Tibial nerve (tissue), 4 donors: ENCODE measurements at places on chromosomes 6 and 20.

- no peaks in the 10 kb centered on the region for H3K4me1 ChIP-seq
- no peak for DNase-seq
- no peak overlapping the region for H3K4me3 ChIP-seq
- H3K27ac ChIP-seq = no peak overlapping the region
- H3K27me3 ChIP-seq = no peaks in the 10 kb centered on the region
These were observed 150.0 kb upstream of the CST7 start for GRCh38 chr20:24798930-24799705.

DNA sequence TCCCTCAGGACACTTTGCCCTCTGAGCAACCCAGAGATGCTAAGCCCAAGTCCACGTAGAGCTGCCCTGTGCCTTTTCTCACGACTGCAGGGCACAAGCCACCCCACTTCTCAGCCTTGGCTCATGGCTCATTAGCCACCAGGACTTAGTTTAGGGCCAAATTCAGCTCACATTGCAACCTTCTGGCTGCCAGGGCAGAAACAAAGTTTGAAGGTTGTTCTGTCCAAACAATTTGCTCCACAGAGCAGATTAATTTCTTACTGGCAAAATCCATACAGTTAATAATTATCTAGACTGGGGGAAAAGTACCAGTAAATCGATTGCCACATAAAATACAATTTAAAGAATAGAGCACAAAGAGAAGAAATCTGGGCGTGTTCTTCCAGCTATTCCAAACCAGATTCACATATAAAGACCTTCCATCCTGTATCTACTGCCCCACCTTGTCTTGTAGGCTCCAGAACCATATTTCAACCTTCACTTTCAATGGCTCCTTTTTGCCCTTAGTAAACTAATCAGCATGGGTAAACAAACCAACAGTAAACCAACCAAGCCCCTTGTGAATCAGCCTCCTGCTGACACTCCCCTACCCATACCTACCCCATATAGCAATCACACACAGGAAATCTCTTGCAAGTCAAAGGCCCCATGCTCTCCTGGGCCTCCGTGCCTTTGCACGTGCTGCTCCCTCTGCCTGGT is 101.9 kb downstream of the QRSL1 start:
- no peak overlapping the region for H3K27ac ChIP-seq
- no peak overlapping the region for H3K4me3 ChIP-seq
- no peaks in the 10 kb centered on the region for H3K36me3 ChIP-seq

DNA sequence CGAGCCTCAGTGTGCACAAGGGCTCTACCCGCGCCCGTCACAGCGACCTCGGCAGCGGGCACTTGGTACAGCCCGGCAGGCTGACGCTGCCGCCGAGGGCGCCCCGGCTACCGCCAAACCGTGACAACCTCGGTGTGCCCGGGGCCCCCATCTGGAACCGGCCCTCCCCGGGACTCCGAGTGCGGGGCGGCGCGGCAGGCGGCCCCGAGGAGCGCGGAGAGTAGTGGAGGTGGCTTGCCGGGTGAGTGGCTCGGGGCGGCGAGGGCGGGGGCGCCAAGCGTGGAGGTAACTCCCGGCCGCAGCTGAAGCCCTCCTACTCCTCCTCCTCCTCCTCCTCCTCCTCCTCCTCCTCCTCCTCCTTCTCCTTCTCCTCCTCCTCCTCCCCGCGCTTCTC is at the start of gene ISM1:
ISM1 (plus strand) TSS at position 371 of the 394 bp plus-strand sequence. CDS start 503 bp downstream, outside the sequence.
- peaks cover 29% of the 10 kb centered on the region for H3K4me1 ChIP-seq
- peaks cover 58% of the 10 kb centered on the region for H3K27me3 ChIP-seq
- DNase-seq = no peak
- peak within 1 kb of the TSS; percentile 53 for H3K4me3 ChIP-seq
- no peaks in the 10 kb centered on the region for H3K36me3 ChIP-seq

DNA sequence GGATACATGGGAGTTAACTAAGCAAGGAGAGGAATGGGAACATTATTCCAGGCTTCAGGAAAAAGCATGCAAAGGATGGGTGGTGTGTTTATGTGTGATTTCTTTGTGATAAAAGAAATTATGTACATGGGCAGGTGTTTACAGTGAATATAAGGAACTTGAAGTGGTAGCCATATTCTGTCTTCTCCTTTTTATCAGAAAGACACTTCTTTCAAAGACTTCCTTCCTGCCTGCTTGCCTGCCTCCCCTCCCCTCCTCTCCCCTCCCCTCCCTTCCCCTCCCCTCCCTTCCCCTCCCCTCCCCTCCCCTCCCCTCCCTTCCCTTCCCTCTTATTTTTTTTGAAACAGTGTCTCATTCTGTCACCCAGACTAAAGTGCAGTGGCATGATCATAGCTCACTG is 14.4 kb downstream of the CYB5R4 start:
- DNase-seq = no peak
- H3K4me1 ChIP-seq = no peaks in the 10 kb centered on the region
- no peak overlapping the region for H3K27ac ChIP-seq
- H3K36me3 ChIP-seq = no peaks in the 10 kb centered on the region

GRCh38 chr6:34957231-34957783 is 68.3 kb downstream of the ANKS1A start:
- H3K4me3 ChIP-seq = no peak overlapping the region
- H3K27ac ChIP-seq = no peak overlapping the region
- H3K36me3 ChIP-seq = no peaks in the 10 kb centered on the region
- H3K27me3 ChIP-seq = no peaks in the 10 kb centered on the region

- no peak for DNase-seq
- no peaks in the 10 kb centered on the region for H3K36me3 ChIP-seq
- H3K4me3 ChIP-seq = no peak overlapping the region
These were observed 67.4 kb downstream of the GMPR start for GRCh38 chr6:16305788-16306187.

GRCh38 chr6:124400261-124400999 is 561.8 kb upstream of the RNF217 start:
- H3K27me3 ChIP-seq = no peaks in the 10 kb centered on the region
- no peaks in the 10 kb centered on the region for H3K36me3 ChIP-seq
- no peaks in the 10 kb centered on the region for H3K4me1 ChIP-seq
- no peak overlapping the region for H3K4me3 ChIP-seq

DNA sequence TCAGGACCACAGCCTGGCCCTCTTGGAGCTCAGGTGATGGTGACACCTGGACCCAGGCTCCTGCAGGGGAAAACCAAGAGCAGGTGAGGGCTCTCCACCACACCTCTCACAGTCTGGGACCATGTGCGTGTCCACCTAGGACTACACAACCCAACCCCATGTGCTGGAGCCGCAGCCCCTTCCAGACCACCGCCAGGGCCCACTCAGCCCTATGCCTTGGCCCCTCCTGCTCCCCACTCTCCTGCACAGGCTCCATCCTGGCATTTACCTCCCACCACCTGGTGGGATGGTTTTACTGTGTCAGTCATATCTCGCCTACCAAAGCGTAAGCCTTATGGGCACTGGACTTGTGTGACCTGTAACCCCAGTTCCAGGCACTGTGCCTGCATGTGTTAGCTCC is 13.1 kb upstream of the ADAM33 start:
- no peaks in the 10 kb centered on the region for H3K36me3 ChIP-seq
- H3K27ac ChIP-seq = no peak overlapping the region
- H3K4me3 ChIP-seq = no peak overlapping the region
- H3K27me3 ChIP-seq = no peaks in the 10 kb centered on the region

GRCh38 chr6:169845426-169846285 is 94.2 kb downstream of the ERMARD start:
- no peak overlapping the region for H3K4me3 ChIP-seq
- no peaks in the 10 kb centered on the region for H3K36me3 ChIP-seq
- H3K27me3 ChIP-seq = no peaks in the 10 kb centered on the region
- H3K4me1 ChIP-seq = no peaks in the 10 kb centered on the region

GRCh38 chr20:435558-435957 is 26.8 kb downstream of the TBC1D20 start:
- no peaks in the 10 kb centered on the region for H3K27me3 ChIP-seq
- DNase-seq = no peak

GRCh38 chr6:163176097-163176496 is 238.4 kb upstream of the QKI start:
- H3K27me3 ChIP-seq = no peaks in the 10 kb centered on the region
- H3K4me3 ChIP-seq = no peak overlapping the region
- no peaks in the 10 kb centered on the region for H3K36me3 ChIP-seq
- no peak for DNase-seq
- no peaks in the 10 kb centered on the region for H3K4me1 ChIP-seq
- H3K27ac ChIP-seq = peak overlapping the region; percentile 35

DNA sequence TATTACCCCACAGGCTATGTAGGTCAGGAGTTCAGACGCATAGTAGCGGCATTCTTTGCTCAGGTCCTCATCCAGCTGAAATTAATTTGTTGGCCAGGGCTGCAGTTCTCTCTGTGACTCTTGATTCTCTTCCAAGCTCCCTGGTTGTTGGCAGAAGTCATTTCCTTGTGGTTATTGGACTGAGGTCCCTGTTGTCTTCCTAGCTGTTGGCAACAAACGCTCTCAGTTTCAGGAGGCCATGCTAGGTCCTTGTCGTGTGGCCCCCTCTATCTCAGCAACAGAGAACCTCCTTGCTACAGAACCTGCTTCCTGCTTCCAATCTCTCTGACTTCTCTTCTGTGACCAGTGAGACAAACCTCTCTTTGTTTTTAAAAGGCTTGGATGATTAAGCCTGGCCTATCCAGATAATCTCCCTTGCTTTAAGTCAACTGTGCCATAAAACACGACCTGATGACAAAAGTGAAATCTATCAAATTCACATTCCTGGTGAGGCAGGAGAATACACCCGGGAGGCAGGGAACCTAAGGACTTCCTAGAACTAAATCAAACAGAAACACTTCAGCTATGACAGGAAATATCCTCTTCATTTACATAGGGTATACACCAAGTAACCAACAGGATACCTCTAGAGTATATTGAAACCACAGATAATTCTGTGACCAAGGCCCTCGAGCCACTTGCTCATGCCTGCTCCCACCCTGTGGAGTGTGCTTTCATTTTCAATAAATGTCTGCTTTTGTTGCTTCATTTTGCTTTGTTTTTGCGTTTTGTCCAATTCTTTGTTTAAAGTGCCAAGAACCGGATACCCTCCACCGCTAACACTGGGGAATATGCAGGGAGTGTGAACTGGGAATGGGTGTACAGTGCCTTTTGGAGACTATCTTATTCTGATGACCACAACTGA is 196.0 kb downstream of the BTBD3 start:
- DNase-seq = no peak
- H3K27ac ChIP-seq = peak overlapping the region; percentile 7
- H3K4me3 ChIP-seq = no peak overlapping the region
- H3K36me3 ChIP-seq = no peaks in the 10 kb centered on the region
- H3K4me1 ChIP-seq = no peaks in the 10 kb centered on the region

DNA sequence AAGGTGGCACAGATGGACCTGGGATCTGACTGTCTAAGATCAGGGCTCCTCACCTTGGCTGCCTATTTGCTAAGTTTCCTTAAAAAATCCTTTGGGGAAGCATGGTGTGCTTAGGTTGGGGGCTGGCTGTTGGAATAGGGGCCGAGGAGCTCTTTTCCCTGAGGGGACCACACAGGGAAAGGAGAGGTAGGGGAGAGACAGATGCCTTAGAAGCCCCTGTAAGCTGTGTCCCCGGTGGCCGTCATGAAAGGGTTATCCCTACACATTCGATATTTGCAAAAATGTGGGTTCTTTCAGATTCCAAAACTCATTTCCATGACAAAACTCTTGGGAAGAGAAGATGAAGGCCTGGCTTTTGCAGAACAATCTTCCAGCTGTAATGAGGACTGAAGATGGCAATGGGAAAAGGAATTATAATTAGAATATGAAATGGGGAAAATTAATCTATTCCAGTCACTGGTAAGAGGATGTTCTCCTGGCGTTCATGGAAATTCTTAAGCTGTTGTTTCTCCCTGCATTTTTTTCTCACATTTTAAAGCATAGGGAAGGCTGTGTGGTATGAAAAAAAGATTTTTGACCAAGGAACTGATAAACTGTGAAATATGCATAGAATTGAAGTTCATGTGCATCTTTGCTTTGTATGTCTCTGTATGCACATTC is 53.8 kb downstream of the TOX2 start:
- no peak for DNase-seq
- H3K4me1 ChIP-seq = no peaks in the 10 kb centered on the region
- no peaks in the 10 kb centered on the region for H3K27me3 ChIP-seq
- no peak overlapping the region for H3K27ac ChIP-seq
- H3K36me3 ChIP-seq = no peaks in the 10 kb centered on the region

DNA sequence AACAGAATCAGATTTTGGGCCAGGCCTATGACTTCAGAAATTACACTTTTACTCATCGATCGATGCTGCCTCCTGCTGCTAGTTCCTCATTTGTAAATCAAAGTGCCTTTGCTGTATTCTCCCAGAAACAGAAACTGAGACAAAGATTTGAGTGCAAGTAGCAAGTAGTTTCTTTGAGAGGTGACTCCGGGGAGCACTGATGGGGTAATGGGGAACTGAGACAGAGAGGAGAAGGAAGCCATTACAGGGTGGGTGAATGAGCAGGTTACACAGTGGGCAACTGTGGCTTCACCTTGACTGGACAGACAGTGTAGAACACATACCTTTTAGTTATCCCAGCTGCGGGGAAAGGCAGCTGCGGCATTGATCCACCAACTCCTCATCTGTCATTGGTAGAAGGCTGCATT is 9.7 kb upstream of the CD40 start:
- no peaks in the 10 kb centered on the region for H3K36me3 ChIP-seq
- H3K4me3 ChIP-seq = no peak overlapping the region
- no peak overlapping the region for H3K27ac ChIP-seq
- H3K4me1 ChIP-seq = no peaks in the 10 kb centered on the region

DNA sequence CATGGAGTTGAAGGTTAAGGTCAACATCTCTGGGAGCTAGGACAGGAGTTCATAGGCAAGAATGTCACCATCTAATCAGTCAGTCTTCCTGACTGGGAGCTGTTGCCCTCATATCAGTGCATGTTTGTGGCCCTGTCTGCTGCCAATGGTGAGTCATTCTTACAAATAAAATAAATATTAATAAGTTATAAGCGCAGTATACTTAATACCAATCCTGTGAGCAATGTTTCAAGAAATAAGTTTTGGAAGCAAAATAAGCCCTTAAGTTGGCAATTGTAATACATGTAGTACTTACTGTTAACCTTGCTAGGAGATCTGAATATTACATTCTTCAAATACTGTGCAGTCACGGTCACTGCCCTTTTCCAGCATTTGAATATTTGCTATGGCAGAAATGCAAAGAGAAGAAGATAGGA is 20.2 kb upstream of the MDGA1 start:
- no peaks in the 10 kb centered on the region for H3K4me1 ChIP-seq
- no peaks in the 10 kb centered on the region for H3K36me3 ChIP-seq
- H3K4me3 ChIP-seq = no peak overlapping the region
- no peak for DNase-seq

- H3K4me3 ChIP-seq = no peak overlapping the region
- DNase-seq = no peak
- no peak overlapping the region for H3K27ac ChIP-seq
- no peaks in the 10 kb centered on the region for H3K36me3 ChIP-seq
- no peaks in the 10 kb centered on the region for H3K4me1 ChIP-seq
- H3K27me3 ChIP-seq = no peaks in the 10 kb centered on the region
These were observed 106.1 kb downstream of the PSMB1 start for GRCh38 chr6:170446841-170447560.

DNA sequence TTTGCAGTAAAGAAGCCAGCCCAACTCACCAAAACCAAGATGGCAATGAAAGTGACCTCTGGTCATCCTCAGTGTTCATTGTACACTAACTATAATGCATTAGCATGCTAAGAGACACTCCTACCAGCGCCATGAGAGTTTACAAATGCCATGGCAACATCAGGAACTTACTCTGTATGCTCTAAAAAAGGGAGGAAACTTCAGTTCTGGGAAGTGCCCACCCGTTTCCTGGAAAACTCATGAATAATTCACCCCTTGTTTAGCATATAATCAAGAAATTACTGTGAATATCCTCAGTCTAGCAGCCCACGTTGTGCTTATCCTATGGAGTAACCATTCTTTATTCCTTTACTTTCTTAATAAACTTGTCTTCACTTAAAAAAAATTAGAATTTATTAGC is 19.4 kb upstream of the TRERF1 start:
- H3K27ac ChIP-seq = no peak overlapping the region
- no peak overlapping the region for H3K4me3 ChIP-seq
- no peak for DNase-seq
- no peaks in the 10 kb centered on the region for H3K27me3 ChIP-seq
- no peaks in the 10 kb centered on the region for H3K36me3 ChIP-seq
- H3K4me1 ChIP-seq = no peaks in the 10 kb centered on the region
